ENCODE measurements at places on chromosomes 7 and 10. TPM values are rescaled to one million over a fixed set of nuclear protein-coding genes. Genes with fewer than 3 reads are reported as not detected.

TRIL gene
- 1.3 TPM for total RNA-seq

ANKRD2 gene
- total RNA-seq: 1.2 TPM

FGL2 gene
- total RNA-seq: 58.2 TPM

BHLHA15 gene
- total RNA-seq: 0.37 TPM

SLC26A5 gene
- total RNA-seq: not detected

SMO gene
- total RNA-seq: 33.5 TPM

MKX gene
- 0.57 TPM for total RNA-seq
